Epithelial cell of esophagus (primary cell): ENCODE measurements at places on chromosomes 5 and 9.

DNA sequence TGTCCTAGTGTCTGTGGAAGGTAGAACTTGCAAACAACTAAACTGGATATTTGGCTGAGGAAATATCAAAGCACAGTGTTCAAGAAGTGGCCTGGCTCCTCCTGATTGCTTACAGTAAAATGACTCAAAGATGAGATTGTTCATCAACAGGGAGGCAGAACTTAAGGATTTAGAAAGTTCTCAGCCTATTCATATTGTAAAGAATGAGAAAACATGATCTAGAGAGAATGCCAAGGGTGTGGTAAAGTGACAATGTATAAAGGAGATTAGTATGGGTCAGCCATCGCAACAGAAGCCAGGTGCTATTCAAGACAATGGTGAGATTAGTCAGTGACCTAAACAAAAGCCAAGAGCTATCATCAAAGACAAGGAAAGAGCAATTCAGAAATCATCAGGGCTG, 372.3 kb downstream of the SPOCK1 start:
- peak; percentile 69 for DNase-seq

GRCh38 chr9:133944746-133945135, 47.4 kb downstream of the VAV2 start:
- peak; percentile 96 for DNase-seq

DNA sequence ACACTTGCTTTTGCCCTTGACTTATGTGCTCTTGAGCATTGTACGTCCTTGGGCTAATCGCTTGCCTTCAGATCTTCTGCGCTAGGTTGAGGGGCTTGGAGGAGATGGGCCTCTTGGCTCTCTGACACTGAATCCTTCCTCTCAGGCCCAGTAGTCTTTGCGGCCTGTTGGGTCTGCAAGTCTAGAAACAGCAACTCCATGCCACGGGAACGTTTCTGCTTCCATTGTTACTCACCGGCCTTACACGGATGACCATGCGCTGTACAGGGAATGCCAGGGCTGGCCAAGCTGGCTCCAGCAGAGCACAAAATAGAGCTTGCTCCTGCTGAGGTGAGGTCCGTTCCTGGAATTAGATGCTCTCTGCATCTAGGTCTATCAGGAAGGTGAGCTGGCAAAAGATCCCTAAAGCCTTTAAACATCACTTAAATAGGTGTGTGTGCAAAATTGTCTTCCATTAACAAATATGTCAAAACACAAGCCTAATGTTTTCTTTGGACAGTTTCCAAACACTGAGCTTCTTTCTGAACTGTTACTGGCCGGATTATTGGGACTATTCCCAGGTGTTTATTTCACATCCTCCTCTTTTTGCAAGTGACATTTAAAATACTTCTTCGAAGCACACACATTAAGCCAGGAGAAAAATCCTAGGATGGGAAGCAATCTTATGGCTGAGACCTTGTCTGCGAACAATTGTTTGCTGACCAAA, 29.7 kb downstream of the DAPK1 start:
- DNase-seq = no peak

DNA sequence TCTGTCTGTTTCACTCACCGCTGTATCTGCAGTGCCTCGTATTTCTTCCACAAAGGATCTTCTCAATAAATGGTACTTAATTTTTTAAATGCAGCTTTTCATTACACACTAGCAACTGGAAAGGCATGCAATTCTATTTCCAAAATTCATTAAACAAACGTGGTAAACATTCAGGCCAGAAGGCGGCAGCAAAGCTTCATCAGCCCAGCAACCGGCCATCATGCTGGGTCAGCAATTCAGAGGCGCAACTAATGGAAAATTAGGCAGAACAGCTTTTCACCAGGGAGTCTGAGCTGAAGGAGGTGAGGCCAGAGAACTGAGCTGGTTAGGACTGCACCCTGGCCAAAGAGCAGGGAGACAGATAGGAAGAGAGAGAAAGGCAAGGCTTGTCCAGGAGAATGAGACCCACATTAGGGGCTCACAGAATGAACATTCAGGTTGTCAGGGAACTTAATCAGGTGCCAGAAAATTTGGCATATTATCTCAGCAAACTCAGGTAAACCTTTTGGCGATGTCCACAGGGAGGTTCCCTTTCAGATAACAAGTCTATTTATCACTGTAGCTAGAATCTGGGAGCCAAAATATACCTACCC, 17.7 kb upstream of the RNF180 start:
- DNase-seq = peak; percentile 61

DNA sequence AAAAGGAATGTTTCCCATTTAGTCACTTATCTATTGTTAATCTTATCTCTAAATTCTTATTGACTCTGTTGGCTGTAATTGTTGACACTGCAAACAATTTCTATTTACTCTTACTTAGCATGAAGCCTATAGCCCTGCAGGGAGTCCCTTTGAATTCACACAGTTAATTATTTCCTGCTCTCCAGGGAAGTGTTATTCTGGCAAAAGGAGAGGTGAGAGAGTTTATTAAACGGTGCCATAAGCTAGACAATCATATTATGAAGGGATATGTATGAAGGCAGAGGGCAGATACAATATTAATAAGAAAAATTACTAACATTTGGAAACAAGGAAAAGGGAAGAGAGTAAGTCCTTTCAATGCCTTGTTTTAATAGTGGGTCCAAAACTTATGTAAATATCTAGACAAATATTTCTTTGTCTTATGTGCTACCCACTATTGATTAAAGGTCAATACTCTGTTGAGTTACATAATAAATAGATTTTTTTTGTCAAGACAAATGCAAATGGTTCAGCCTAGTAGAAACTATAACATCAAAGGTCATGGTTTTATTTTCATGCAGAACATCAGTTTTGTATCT, 107.1 kb downstream of the CDH18 start:
- no peak for DNase-seq

- no peak for DNase-seq
These were observed 3.2 kb downstream of the UBTD2 start for GRCh38 chr5:172280317-172280716.

GRCh38 chr9:25117791-25118190, 560.5 kb downstream of the TUSC1 start:
- DNase-seq = no peak

- no peak for DNase-seq
These were observed 481.8 kb downstream of the MTRR start for GRCh38 chr5:8350644-8351339.

GRCh38 chr9:38708759-38709158, 11.2 kb downstream of the FAM240B start:
- DNase-seq = no peak

GRCh38 chr5:61575103-61575502, 243.0 kb downstream of the ZSWIM6 start:
- peak; percentile 50 for DNase-seq

DNA sequence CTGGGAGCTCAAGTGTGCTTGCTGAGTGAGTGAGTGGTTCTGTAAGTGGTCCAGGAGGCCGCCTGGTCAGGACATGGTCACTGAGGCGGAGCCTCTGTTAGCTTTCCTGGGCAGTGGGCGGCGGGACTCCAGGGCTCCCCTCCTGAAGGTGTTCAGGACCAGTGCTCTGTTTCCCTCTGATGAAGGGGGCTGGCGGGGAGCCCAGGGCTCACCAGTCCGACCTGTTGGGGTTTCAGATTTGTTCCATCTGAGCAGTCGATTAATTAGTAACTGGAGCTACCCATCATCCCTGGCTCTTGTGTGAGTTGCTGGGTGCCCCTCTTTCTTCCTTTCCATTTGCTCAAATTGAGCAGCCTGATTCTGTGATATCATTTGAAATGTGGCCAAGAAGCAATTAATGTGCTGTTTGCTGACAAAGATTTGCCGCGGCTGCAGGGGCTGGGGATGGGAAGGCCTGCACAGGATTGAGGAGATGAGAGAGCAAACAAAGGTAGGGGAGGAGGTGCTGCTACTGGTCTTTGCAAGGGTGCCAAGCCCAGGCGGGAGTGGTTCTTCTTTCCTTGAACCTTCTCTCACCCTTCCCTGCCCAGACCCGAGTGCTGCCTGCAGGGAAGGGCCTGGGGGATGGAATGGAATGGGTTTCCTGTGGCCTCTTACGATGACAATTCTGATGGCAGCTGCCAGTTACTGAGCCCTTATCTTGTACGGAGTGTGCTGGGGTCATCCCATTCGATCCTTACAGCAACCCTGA, 92.8 kb upstream of the PITX1 start:
- no peak for DNase-seq

DNA sequence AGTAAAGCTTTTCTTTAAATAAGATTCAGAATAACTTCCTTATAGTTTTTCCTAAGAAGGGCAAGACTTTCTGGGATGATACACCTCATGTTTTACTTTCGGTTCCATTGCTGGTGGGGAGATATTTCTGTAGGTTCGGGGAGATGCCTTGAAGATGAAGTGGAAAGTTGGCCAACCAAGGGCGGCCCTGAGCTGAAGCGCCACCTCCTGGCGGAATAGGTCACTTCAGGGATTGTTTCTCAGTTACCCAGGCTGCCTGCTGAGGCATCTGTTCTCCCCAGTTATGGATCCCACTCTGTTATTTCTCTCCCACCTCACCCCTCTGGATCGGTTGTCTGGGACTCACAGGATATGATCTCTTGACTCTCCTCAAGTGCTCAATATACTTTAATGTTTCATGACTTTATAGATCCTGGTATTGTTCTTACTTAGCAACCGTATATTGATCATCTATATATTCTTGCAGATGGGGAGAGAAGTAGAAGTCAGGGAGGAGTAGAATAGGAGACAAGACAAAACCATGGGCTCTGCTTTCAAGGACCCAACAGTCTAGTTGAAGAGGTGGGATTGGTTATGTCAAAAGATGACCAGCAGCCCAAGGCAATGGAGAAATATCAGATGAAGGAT, 23.4 kb downstream of the MEGF10 start:
- DNase-seq = peak; percentile 65
